Hippocampal formation (tissue), 2 donors: ENCODE measurements at places on chromosomes 16 and 17.

DNA sequence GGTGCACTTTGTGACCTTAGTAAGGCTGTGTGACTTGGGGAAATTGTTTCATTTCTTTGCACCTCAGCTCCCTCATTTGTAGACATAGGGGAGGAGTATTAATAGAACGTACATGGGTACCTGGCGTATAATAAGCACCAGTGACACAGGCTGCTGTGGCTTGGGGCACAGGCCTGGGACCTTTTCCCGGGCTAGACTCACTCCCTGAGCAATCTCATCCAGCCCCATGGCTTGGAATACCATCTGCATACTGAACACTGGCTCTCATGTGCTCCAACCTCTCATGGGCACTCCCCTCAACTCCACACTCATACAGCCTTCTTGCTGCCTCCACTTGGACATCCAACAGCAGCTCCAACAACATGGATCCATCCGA lies 41.0 kb upstream of the MRPS23 start:
- DNase-seq = no peak

DNA sequence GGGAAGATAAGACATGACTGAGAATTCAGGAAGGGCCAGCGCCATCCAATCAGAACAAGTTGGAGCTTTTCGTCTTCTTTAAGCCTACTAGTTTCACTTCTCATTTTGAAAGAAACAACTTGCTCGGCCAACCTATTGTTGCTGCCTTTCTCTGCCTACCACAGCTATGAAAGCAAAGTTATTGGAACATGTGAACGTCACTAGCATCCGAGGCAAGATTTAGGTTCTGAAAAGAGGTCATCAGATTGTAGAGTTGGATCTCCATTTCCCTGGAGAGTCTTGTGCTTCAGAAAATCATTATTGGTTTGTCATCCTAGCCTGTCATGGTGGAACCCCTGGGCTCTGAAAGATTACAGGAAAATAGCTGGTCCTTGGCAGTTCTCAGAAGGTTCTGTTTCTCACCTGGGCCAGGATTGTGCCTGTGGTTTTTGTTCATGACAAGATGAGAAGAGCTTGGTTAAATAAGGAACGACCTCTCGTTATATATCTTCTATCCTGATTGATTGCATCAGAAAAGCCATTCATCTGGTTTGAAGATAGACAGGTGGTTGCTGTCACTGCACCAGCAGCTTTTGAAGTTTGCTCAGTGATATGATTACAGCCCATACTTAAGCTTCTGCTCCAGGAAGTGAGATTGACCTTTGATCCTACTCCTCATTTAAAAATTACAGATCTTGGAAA lies 25.3 kb downstream of the CDH13 start:
- no peak for DNase-seq

DNA sequence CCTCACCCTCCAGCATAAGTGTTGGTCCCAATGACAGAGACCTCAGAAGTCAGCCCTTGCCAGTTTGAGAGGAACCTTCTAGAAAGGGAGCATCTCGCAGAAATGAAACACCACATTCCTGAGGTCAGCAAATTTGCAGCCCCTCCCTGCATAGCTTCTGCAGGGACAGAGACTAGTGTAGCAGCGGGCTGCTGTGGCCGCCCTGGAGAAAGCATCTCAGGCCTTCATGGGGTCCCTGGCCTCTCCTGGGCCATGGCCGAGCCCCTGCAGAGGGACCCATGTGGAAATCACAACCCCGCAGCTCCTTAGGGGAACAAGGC lies 11.4 kb downstream of the HS3ST6 start:
- DNase-seq = no peak

- no peak for DNase-seq
Observed at GRCh38 chr17:78441271-78441971, 63.0 kb downstream of the PGS1 start.

DNA sequence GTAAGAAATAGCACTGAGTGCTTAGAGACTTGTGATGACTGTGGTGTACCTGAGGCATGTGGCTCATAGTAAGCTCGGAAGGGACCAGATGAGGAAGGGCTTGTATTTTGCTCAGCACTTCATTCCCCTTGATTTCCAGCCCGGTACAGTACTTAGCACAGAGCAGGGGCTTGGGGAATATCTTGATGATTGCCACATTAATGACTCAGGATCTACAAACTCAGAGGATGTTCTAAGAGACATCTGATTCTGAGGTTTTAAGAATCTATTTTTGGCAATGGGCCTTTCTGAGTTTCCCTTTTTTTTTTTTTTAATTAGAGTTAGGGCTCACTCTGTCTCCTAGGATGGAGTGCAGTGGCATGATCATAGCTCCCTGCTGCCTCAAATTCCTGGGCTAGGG lies 9.1 kb downstream of the ASPHD1 start:
- no peak for DNase-seq

DNA sequence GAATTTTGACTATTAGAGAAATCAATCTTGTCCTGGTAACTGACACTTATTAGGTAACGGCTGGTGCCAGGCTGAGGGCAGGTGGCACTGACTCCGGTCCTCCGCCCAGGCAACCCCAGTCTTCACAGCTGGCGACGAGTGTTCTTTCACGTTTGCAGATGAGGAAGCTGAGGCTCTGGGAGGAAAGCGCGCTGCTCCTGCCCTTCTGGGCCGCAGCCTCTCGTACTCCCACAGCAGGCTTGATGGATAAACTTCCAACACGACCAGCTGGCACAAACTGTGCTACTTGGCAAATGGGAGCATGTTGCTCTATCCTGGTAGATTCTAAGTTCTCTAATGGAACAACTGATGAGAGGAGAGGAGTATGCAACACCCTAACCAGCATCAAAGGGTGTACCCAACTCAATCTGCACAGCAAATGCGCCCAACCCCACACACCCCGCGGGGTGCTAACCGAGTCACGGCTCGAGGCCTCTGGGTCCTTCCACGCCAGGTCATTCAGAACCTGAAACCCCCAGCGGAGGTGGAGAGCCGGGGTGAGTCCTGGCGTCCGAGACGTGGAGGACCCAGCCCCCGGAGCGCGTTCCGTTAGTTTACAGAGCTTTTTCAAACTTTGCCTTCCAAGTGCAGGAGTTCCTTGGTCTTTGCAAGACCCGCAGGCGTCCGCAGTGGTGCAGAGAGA lies 477 bp upstream of the SLC47A1 start:
- DNase-seq = no peak

DNA sequence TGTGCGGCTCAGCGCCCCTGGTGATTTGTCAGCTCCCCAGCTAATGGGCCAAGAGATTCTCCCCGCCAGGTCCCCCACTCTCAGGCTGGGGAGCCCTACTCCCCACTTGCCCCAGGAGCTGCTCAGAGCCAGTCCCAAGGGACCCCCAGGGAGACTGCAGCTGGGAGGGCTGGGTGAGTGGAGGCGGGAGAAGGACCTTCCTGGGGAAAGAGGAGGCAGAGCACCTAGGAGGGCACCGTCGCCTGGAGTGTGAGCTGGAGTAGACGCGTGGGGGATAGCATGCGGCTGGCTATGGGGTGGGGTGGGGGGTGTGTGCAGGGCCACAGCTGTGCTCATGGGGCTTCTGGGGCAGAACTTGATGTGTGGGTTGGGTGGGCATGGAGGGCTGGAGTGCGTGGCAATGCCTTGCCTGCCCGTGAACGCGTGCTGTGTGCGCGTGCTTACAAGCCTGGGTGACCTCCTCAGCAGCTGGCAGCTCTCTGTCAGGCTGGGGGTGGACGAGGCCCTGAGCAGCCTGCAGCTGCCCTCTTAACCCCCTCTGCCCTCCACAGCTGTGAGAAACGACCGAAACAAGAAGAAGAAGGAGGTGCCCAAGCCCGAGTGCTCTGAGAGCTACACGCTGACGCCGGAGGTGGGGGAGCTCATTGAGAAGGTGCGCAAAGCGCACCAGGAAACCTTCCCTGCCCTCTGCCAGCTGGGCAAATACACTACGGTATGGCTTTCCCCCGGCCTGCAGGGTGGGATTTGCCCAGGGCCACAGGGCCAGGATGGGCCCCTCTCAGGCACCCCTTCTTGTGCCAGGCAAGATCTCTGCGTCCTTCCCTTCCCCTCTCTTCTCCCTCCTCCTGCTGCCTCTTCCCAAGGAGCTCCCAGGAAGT lies 12.9 kb downstream of the GJD3 start:
- DNase-seq = no peak

- no peak for DNase-seq
Observed at GRCh38 chr16:4218202-4218601, 23.7 kb downstream of the SRL start.

- no peak for DNase-seq
Observed at GRCh38 chr17:83194186-83194561, 114.8 kb downstream of the METRNL start.

- DNase-seq = no peak
Observed at GRCh38 chr16:68401871-68402747, 46.2 kb downstream of the SMPD3 start.

- no peak for DNase-seq
Observed at GRCh38 chr17:76151896-76152454, 10.9 kb upstream of the FOXJ1 start.

- DNase-seq = no peak
Observed at GRCh38 chr17:5544115-5544514, 40.2 kb downstream of the NLRP1 start.

- peak; percentile 86 for DNase-seq
Observed at GRCh38 chr16:20741554-20742285, at the start of gene THUMPD1. TSS of gene THUMPD1 (minus strand) at chr16:20741818. CDS start at chr16:20741739, 79 bp downstream.

DNA sequence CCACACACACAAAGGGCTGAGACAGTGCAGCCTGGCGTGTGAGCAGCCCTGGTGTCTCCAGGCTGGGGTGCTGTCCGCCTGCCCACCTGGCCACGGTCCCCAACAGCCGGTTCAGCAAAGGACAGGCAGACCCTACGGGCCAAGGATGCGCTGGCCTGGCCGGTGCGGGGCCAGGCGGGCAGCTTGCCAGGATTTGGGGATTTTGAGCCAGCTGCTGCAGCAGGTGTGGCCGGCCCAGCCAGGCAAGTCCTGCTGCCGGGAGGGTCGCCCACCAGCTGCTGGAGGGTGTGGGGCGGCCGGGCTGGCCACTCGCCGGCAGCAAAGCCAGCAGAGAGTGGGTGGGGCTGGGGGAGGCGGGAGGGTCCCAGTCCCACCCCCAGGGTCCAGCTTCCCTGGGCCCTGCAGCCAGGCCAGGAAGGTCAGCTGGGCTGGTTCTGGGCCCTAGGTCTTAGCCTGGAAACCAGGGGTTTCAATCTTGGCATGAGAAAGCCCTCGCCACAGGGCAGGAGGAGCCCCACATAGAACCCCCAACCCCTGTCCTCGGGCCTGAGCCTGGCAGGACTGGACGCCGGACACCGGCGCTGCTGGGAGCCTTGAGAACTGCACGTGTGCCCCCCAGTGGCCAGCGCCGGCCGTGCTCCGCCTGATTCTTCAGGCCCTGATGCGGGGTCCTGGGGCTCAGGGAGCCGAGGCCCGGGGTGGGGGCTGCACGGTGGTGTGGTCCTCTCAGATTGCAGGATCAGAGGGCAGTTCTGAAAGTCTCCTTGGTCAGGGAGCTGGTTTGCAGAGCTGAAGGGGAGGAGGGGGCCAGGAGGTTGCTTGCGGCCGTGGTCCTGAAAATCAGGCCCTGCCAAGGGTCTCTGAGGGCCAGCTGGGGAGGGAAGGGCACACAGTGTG lies 17.6 kb upstream of the SSTR5 start:
- DNase-seq = peak; percentile 67

DNA sequence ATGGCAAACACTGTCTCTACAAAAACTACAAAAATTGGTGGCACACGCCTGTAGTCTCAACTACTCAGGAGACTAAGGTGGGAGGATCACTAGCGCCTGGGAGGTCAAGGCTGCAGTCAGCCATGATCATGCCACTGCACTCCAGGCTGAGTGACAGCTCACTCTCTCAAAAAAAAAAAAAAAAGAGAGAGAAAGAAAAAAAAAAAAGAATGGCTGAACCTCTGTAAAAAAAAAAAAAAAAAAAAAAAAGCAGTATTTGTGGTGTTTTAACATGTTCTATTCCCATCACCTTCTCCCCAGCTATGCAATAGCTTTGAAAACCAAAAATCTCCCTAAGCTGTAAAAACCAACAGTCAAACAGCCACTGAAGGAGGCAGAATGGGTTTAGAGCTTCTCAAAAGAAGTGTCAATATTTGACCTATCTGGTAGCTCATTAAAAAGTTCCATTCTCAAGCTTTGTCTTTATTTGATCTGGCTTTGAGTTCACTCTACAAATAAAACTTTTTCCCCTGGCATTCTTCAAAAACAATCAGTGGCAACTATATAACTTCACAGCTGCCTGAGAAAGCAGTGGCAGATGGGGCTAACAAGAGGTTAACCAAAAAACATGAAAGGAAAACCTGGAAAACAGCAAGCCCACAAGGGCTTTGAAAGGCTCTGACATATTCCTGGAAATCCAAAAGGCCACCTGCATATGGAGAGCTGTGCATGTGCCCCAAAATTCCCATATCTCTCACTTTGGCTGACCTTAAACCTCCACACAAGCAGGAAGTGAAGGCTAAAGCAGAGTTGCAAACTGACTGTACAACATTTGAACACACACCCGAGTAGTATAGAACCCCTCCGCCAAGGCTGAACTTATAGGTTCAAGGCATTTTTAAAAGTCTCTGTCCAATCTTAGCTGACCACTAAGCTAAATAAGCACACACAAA lies 36.0 kb downstream of the USP32 start:
- no peak for DNase-seq

DNA sequence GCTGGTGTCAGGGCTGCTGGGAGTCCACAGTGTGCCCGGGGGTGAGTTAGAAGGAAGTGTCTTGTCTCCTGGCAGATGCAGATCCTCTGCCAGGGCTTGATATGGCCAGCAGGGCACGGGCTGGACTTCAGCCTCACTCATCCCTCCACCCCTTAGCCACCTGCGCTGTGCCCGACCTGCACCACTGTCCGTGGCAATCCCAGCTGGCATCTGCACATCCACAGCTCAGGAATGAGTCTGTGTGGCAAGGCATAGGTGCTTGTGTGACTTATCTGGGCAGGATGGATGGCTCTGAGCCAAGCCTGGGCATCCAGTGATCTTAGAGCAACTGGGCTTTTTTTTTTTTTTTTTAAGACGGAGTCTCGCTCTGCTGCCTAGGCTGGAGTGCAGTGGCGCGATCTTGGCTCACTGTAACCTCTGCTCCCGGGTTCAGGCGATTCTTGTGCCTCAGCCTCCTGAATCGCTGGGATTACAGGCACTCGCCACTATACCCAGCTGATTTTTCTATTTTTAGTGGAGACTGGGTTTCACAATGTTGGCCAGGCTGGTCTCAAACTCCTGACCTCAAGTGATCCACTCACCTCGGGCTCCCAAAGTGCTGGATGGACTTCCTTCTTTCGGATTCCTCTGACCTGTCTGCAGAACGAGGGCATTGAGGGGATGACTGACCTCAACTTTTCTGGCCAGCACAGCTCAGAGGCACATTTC lies 22.5 kb upstream of the CACNG1 start:
- DNase-seq = no peak

DNA sequence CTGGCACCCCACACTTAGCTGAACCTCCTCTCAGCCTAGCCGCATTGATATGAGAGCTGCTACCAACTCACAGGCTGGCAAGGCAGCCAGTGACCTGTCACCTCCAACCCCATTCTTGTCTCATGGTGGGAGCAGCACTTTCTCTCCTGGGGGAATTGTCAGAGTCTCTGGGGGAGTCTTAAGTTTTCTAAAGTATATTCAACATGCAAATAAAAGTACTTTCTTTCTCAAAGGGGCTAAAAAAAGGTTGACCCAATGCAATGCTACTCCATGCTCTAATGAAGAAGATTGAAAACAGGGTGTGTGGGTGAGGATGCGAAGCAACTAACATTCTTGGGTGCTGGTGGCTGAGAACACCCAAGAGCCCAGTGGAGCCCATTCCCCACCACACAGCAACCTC lies 53.1 kb upstream of the SREBF1 start:
- no peak for DNase-seq
